Endothelial cell of umbilical vein (primary cell): ENCODE measurements at places on chromosomes 2 and 18. TPM values are rescaled to one million over a fixed set of nuclear protein-coding genes. Genes with fewer than 3 reads are reported as not detected.

GRCh38 chr2:75568174-75568573, 7.4 kb upstream of the EVA1A start:
- no peak overlapping the region for H3K27ac ChIP-seq
- no peaks in the 10 kb centered on the region for H3K36me3 ChIP-seq
- H3K27me3 ChIP-seq = peaks cover 5% of the 10 kb centered on the region
- no peak overlapping the region for H3K4me3 ChIP-seq

- DNase-seq = peak; percentile 70
- H3K27me3 ChIP-seq = no peaks in the 10 kb centered on the region
- H3K4me3 ChIP-seq = no peak overlapping the region
- H3K36me3 ChIP-seq = no peaks in the 10 kb centered on the region
- H3K4me1 ChIP-seq = peaks cover 37% of the 10 kb centered on the region
Measured at GRCh38 chr2:117960231-117960630, 53.6 kb downstream of the CCDC93 start.

DNA sequence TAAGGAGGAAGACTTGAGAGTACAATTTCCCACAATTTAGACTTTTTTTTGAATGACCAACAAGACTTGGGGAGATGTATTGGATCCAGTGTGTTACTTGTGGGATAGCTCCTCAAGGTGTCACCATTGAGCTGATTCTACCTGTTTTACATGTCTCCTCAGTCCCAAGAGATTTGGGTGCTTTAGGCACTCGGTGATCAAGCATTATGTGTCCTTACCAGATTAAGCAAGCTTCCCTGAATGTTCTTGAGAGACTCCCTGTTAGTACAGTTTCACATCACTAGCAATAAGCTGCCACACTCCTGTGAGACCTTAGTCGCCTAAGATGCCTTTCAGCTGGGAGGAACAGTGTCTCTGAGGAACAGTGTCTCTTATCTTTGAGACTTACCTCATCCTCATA, 384.3 kb upstream of the SYT4 start:
- no peaks in the 10 kb centered on the region for H3K27me3 ChIP-seq
- DNase-seq = peak; percentile 44
- no peaks in the 10 kb centered on the region for H3K4me1 ChIP-seq
- H3K36me3 ChIP-seq = no peaks in the 10 kb centered on the region
- no peak overlapping the region for H3K27ac ChIP-seq

GRCh38 chr18:39380866-39381265, 1815.3 kb upstream of the CELF4 start:
- no peaks in the 10 kb centered on the region for H3K36me3 ChIP-seq
- no peaks in the 10 kb centered on the region for H3K27me3 ChIP-seq
- no peak overlapping the region for H3K27ac ChIP-seq
- no peak for DNase-seq

GRCh38 chr2:232236200-232236599, 142.4 kb upstream of the ALPP start:
- H3K27me3 ChIP-seq = no peaks in the 10 kb centered on the region
- no peak overlapping the region for H3K27ac ChIP-seq
- H3K4me3 ChIP-seq = no peak overlapping the region
- DNase-seq = no peak
- H3K4me1 ChIP-seq = no peaks in the 10 kb centered on the region

GRCh38 chr2:36737131-36737750, 40.7 kb downstream of the VIT start:
- no peaks in the 10 kb centered on the region for H3K36me3 ChIP-seq
- peaks cover 14% of the 10 kb centered on the region for H3K27me3 ChIP-seq
- H3K4me1 ChIP-seq = no peaks in the 10 kb centered on the region
- no peak for DNase-seq
- no peak overlapping the region for H3K4me3 ChIP-seq

DNA sequence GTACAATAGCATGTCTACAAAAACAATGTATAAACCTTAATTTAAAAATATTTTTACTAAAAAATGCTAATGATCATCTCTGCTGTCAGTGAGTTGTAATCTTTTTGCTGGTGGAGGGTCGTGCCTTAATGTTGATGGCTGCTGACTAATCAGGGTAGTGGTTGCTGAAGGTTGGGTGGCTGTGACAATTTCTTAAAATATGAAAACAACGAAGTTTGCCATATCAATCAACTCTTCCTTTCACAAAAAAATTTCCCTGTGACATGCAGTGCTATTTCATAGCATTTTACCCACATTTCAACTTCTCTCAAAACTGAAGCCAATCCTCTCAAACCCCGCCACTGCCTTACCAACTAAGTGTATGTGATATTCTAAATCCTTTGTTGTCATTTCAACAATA, 112.4 kb downstream of the OLA1 start:
- H3K27ac ChIP-seq = no peak overlapping the region
- H3K4me3 ChIP-seq = no peak overlapping the region
- no peaks in the 10 kb centered on the region for H3K27me3 ChIP-seq
- no peaks in the 10 kb centered on the region for H3K36me3 ChIP-seq
- no peak for DNase-seq

- H3K27me3 ChIP-seq = no peaks in the 10 kb centered on the region
- H3K27ac ChIP-seq = no peak overlapping the region
- H3K4me1 ChIP-seq = no peaks in the 10 kb centered on the region
- no peak overlapping the region for H3K4me3 ChIP-seq
Measured at GRCh38 chr18:53864770-53865169, 359.7 kb downstream of the MBD2 start.

DNA sequence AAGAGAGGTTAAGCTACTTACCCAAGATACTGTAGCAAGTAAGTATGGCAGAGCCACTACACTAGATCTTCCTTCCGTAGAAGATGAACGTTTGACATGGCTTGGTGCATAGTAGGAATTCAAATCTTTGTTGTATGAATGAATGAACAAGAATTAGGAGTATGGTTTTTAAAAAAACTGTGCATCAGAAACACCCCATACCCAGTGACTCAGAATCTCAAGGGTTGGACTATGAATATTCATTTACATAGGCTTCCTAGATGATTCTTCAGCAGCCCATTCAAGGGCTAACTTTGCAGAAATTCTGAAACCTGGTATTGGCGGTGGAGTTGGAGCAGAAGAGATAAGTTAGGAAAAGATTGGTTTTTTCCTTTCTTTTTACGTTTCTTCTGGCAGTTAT, 5.4 kb downstream of the ACTR3 start:
- H3K4me3 ChIP-seq = no peak overlapping the region
- peaks cover 2% of the 10 kb centered on the region for H3K36me3 ChIP-seq
- no peak overlapping the region for H3K27ac ChIP-seq
- peaks cover 75% of the 10 kb centered on the region for H3K4me1 ChIP-seq
- DNase-seq = no peak
- no peaks in the 10 kb centered on the region for H3K27me3 ChIP-seq

DNA sequence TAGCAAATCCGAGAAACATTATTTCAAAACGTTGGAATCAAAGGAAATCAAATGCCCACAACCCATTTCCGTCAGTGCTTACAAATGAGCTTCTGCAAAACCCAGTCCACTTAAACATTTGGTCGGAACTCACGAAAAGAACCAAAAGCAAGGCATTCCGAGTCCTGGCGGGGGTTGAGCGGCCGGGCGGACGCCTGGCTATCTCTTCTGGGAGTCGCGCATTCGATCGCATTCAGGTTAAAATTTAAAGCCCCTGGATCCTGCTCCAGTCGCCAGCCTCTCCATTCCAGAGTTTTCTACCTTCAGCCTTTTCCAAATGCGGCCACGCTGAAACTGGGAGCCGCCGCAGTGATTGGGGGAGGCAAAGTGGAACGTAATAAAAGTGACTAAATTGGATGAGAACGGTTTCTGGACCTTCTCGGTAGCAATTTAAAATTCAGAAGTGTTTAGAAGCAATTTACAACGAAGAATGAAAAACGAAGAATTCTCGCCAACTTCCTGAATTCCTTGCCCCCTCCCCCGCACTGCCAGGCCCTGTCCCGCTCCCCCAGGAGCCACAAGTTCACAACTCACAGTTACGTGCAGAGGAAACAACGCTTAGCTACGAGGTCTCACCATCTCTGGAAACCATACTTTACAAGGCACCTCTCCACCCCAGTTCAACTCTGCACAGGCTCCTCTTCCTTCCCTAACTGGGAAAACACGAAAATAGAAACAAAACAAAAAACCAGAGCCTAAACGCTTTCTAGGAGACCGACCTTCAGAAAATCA, 1.7 kb upstream of the GATA6 start:
- peak; percentile 73 for DNase-seq
- peaks cover 40% of the 10 kb centered on the region for H3K27me3 ChIP-seq
- H3K27ac ChIP-seq = no peak overlapping the region
- peaks cover 6% of the 10 kb centered on the region for H3K36me3 ChIP-seq
- H3K4me3 ChIP-seq = peak overlapping the region; percentile 23

DNA sequence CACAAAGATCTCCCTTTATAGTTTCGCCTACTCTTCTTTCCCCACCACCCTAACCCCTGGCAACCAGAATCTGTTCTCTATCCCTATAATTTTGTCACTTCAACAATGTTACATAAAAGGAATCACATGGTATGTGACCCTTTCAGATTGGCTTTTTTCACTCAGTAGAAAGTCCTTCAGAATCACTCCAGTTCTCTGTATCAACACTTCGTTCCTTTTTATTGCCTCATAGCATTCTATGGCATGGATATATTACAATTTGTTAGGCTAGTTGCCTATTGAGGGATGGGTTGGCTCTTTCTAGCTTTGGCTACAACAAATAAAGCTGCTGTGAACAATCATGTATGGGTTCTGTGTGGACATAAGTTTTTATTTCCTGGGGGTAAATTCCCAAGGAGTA, 163.1 kb downstream of the RPIA start:
- H3K27ac ChIP-seq = no peak overlapping the region
- no peak overlapping the region for H3K4me3 ChIP-seq
- no peaks in the 10 kb centered on the region for H3K36me3 ChIP-seq
- DNase-seq = no peak
- H3K4me1 ChIP-seq = peaks cover 6% of the 10 kb centered on the region

- no peaks in the 10 kb centered on the region for H3K36me3 ChIP-seq
- no peaks in the 10 kb centered on the region for H3K4me1 ChIP-seq
- no peak overlapping the region for H3K27ac ChIP-seq
- H3K4me3 ChIP-seq = no peak overlapping the region
Measured at GRCh38 chr2:208982831-208983230, 441.0 kb upstream of the MAP2 start.

- H3K4me1 ChIP-seq = peaks cover 5% of the 10 kb centered on the region
- H3K27ac ChIP-seq = no peak overlapping the region
- H3K36me3 ChIP-seq = no peaks in the 10 kb centered on the region
- DNase-seq = peak; percentile 21
- H3K4me3 ChIP-seq = no peak overlapping the region
- H3K27me3 ChIP-seq = no peaks in the 10 kb centered on the region
Measured at GRCh38 chr2:10613263-10613662, 76.5 kb downstream of the NOL10 start.

DNA sequence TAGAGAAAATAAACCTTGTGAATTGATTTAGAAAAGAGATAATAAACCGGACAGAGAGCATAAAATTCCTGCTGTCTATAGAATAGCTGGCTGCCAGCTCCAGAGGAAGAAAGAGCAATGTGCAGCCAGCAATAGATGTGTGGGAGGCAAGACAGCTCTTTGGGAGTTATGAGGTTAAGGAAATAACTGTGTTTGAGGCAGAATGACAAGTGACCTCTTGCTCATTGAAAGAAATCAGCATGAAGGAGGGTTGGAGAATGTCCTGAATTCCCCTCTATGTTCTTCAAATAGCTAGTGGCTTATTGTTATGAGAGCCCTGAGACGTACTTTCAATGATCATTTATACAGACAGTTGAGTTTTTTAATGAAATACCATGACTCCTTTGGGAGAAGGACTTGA, 1009.9 kb upstream of the NXPH2 start:
- H3K4me1 ChIP-seq = no peaks in the 10 kb centered on the region
- no peak for DNase-seq
- H3K36me3 ChIP-seq = no peaks in the 10 kb centered on the region
- H3K4me3 ChIP-seq = no peak overlapping the region
- H3K27me3 ChIP-seq = no peaks in the 10 kb centered on the region
- no peak overlapping the region for H3K27ac ChIP-seq

- H3K4me1 ChIP-seq = peaks cover 15% of the 10 kb centered on the region
- no peak for DNase-seq
- no peak overlapping the region for H3K27ac ChIP-seq
- no peak overlapping the region for H3K4me3 ChIP-seq
- no peaks in the 10 kb centered on the region for H3K27me3 ChIP-seq
Measured at GRCh38 chr2:86625096-86625495, 1.4 kb upstream of the RNF103 start.

DNA sequence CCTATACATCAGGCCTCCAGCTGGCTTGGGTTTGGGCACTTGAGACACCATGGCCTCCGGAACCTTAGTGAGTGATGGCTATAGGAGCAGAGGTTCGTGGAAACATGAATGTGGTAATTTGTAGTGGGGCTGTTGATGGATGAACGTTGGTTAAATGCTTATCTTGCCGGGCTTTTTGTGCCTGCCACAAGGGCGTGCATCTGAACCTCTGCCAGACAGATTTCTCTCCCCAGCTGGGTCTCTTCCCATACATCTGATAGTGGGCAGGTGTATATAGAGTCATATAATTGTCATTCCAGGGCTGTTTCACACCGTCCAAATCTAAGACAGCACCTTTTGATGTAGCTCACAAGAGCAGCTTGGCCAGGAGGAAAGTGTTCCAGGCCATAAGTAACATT, 14.7 kb downstream of the LAMA3 start:
- no peaks in the 10 kb centered on the region for H3K27me3 ChIP-seq
- no peak overlapping the region for H3K27ac ChIP-seq
- H3K4me3 ChIP-seq = no peak overlapping the region

- no peak overlapping the region for H3K4me3 ChIP-seq
- H3K27me3 ChIP-seq = no peaks in the 10 kb centered on the region
- no peak overlapping the region for H3K27ac ChIP-seq
- H3K36me3 ChIP-seq = peaks cover 2% of the 10 kb centered on the region
- H3K4me1 ChIP-seq = peaks cover 2% of the 10 kb centered on the region
Measured at GRCh38 chr2:239375278-239376061, 25.4 kb downstream of the HDAC4 start.

DNA sequence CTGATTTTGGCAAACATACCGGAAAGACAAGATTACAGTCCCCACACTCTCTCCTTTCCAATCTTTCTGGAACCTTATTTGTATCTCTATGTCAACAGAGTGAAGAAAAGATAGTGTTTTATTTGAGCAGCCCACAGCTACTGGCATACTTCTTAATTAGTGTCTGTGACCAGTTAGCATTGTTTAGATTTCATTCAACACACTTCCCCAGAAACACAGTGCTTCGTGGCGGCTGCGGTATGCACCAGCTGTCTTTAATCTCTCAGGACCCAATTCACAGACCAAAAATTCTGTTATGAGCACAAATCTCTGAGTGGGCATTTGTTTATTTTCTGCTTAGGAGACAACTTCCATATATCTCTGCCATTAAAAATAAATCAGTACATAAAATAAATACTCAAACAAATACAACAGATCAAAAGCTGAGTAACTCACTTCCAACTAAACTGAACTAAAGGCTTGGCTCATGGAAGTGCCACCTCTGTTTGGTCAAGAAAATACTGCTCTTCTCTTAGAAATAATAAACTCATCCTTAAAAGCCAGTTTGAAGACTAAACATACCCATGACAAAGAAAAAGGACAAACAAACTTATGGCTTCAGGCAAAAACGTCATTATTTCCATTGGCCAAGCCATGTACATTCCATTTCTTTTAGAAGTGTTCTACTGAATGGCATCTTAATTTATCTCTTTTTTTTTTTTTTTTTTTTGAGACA, 392.4 kb downstream of the TXNL1 start:
- no peaks in the 10 kb centered on the region for H3K27me3 ChIP-seq
- no peaks in the 10 kb centered on the region for H3K36me3 ChIP-seq
- H3K4me1 ChIP-seq = peaks cover 8% of the 10 kb centered on the region
- H3K4me3 ChIP-seq = no peak overlapping the region
- H3K27ac ChIP-seq = no peak overlapping the region
- peak; percentile 65 for DNase-seq

Gene CHST9
- total RNA-seq = not detected in 2 replicates

Gene VWC2L
- not detected in 2 replicates for total RNA-seq

Gene PIEZO2
- total RNA-seq = 5.0 and 11.2 TPM in 2 replicates

Gene SRD5A2
- not detected in 2 replicates for total RNA-seq

Gene TBR1
- 0.09 and 0.11 TPM in 2 replicates for total RNA-seq

Gene CRYGC
- total RNA-seq = not detected in 2 replicates

Gene TYW5
- 8.5 and 8.9 TPM in 2 replicates for total RNA-seq

Gene TWSG1
- total RNA-seq = 57.4 and 69.6 TPM in 2 replicates

Gene BOLA3
- 42.4 and 42.6 TPM in 2 replicates for total RNA-seq

Gene CDH2
- 59.5 and 84.2 TPM in 2 replicates for total RNA-seq

Gene TP53I3
- total RNA-seq = 94.2 and 102 TPM in 2 replicates

Gene PRKAG3
- total RNA-seq = not detected in 2 replicates
